Fibroblast of the aortic adventitia (primary cell): ENCODE measurements at places on chromosomes 16 and 17.

- no peak for DNase-seq
Observed at GRCh38 chr16:4836727-4837126, 10.4 kb downstream of the GLYR1 start.

- no peak for DNase-seq
Observed at GRCh38 chr16:75109732-75110243, 6.8 kb downstream of the LDHD start.

DNA sequence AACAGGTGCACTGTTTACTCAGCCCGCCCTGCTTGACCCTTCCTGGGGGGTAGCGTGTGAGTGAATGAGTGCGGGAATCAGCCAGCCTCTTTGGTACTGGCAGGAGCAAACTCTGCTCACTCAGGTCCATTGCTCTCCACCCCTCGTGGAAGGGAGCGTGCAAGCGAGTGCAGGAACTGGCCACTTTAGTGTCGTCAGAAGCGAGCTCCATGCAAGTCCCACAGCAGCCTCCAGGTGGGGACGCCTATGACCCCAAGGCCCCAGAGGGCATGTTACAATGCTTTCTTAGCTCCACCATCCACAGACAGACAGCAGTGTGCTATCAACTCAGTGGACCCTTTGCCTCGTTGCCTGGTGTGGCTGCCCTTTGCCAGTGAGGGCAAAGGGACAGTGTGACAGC, 1025.1 kb upstream of the CDH8 start:
- no peak for DNase-seq

- DNase-seq: peak; percentile 60
Observed at GRCh38 chr16:15773968-15774367, 82.9 kb downstream of the MYH11 start.

GRCh38 chr17:15966183-15966878, 21.4 kb downstream of the ADORA2B start:
- DNase-seq: no peak

DNA sequence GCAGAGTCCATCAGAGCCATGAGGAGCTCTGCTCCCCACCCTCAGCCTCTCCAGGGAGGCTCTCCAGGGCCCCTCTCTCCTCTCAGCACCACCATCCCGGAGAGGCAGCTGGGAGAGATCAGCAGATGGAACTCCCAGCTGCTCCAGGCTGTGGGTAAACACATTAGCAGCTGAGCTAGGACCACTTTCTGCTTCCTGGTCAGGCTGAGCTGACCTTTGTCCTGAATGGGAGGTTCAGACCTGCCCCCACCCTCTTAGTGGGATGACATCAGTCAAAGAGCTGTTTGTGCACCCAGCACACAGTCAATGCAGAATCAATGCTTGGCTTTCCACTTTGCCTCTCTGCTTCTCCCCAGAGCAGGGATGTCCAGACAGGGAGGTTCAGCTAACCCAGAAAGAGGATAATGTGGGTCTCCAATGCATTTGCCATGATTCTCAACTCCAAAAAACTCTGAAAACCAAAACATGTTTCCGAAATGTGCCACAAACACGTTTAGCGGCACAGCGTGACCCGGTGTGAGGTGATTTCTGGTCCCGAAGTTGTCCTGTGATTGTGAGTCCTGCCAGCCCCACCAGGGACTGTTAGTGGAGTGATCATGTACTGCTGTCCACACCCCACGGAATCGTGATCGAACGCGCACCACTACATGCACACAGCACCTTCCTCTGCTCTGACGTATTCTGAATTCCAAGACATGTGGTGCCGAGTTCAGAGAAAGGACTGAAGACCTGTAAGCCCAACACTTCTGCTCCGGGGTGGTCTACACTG, 6.7 kb downstream of the GPR142 start:
- DNase-seq: no peak

DNA sequence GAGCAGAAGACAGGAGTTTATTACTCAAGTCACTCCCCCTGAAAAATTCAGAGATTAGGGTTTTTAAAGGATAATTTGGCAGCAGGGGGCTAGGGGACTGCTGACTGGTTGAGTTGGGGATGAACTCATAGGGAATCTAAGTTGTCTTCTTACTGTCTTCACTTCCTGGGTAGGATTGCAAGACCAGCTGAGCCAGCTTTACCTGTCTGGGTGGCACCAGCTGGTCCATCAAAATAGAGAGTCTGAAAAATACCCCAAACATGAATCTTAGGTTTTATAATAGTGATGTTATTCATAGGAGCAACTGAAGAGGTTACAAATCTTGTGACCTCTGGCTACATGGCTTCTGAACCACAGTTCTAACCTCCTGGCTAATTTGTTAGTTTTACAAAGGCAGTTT, 157.9 kb downstream of the PPM1E start:
- DNase-seq: no peak

DNA sequence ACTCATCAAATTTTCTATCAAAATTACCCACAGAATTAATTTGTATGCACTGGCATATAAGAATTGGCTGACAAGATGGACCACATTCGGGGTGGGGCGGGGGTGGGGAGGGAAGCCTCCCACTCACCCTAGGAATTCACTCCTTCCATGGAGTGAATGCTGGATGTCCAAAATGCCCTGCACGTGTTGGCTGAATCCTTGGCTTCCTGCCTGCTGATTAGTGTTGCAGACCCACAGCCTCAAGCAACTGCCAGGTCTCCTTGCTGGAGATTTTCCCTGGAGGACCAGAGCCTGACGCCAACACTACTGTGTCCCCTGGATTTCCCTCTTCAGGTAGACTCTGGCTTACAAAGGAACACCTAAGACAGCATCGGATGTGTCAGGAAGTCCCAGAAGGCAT, 575.7 kb upstream of the CDH11 start:
- no peak for DNase-seq

DNA sequence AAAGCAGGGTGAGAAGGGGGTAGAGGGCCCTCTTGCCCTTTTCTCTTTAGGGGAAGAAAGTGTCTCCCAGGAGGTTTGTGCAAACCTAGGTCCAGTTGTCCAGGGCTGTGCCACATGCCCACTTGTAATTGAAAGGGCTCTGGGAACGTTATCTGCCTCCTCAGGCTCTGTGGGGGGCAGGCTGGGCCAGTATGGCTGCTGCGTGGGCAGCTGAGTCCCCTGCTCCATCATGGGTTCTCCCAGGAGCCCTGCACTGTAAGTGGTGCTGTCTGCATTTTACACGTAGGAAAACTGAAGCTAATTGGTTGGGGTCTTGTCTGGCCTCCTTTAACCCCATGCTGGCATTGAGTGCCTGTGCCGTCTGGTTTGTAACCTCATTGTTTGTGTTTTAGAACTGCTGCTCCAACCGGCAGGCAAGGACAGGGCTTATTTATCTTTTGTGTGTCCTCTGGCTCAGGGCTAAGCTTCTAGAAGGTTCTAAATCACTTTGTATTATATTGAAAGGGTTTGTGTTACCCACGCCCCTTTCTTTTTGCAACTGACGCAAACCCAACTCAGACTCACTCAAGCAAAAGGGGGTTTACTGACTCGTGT, 117.7 kb upstream of the CIBAR2 start:
- no peak for DNase-seq

DNA sequence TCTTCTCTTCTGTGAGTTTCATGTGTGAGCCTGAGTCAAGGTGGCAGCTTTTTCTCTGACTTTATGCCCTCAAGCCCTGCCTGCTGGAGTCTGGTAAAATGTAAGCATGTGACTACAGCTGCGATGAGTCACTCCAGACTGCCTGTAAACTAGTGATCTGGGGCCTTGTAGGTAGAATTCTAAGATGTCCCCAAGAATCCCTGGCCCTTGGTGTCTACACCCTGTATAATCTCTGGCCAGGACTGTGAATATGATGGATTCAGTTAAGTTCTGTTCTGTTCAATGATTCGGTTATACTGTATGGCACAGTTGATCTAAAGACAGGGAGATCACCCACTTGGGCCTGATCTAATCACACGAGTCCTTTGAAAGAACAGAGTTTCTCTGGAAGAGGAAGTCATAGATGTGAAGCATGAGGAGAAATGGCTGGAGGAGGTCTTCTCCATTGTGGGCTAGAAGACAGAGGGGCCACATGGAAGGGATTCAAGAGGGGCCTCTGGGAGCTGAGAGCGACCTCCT, 29.8 kb downstream of the PRSS54 start:
- DNase-seq: peak; percentile 70

- DNase-seq: no peak
Observed at GRCh38 chr17:36641877-36642845, 40.8 kb downstream of the MRM1 start.

DNA sequence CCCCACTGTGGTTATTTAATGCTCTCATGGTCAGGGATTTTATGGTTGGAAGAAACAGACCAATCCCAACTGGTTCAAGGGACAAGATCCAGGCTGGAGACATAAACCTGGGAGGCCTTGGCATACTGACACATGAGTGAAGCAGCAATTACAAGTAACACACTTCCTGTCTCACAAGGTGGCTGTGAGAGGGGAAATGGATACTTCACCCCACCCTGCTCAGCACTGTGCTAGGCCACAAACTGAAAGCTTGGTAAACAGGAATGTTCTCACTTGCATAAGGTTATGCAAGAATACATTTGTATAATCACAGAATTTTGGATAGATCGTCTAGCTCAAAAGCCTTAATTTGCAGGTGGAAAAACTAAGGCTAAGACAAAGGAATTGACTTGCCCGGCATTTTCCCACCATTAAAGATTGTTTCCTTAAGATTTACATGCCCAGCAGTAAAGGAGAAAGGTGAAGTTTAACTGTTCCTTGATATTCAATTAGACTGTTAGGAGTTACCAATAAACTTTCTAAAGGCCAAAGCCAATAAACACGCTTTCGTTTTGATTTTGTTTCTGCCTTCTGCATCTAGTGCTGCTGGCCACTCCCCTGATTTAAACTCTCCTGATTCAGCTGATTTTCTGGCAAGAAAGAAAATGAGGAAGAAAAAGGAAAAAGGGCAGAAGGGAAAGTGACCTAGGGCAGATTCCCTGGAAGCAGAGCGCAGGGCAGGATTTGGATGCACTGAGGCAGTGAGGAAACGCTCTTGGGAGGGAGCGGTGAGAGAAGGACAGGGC, 215.6 kb upstream of the CDH5 start:
- peak; percentile 30 for DNase-seq

GRCh38 chr17:34581446-34582184, 2.2 kb downstream of the TMEM132E start:
- no peak for DNase-seq

GRCh38 chr16:73610605-73611156, 562.8 kb upstream of the ZFHX3 start:
- DNase-seq: no peak

- DNase-seq: no peak
Observed at GRCh38 chr16:64900517-64900916, 221.3 kb downstream of the CDH11 start.

DNA sequence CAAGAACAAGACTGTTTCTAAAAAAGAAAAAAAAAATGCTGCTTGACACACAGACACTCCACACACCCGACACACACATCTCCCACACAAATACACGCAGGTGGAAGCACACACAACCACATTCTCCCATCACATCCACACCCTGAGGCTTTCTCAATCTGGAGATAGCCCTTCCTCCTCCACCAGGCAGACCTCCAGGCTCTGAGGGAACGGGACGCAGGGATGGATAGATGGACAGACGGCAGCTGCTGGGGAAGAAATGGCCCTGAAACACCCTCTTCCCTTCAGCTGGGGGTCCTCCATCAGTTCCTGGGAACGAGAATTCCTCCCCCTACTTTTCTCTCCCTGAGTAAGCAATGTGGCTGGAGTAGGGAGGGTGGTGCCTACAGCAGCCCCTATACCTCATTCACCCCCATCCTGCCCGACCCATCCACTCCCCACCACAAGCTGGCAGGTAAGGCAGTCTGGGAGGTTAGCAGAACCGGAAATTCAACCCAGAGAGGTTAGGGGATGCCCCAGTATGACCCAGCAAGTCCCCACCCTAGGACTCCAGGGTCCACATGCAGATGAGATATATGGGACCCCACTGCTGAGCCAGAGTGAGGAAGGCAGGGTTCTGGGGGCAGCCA, 4.1 kb upstream of the LITAFD start:
- DNase-seq: no peak

- no peak for DNase-seq
Observed at GRCh38 chr17:60148373-60148772, 1.4 kb upstream of the CA4 start.

DNA sequence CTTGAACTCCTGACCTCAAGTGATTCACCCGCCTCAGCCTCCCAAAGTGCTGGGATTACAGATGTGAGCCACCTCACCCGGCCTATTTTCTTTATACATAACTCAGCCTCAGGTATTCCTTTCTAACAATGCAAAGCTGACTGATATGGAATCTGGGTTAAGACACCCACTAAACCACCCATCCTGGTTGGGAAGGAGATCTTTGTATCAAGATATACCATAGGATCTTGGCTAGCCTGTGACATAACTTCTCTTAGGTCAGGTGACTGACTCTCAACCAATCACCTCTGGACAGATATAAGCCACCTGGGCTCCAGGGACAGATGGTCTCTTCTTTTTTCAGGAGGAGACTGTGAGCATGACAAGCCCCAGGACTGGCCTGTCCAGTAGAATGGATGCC, 51.2 kb upstream of the NKD1 start:
- DNase-seq: no peak

DNA sequence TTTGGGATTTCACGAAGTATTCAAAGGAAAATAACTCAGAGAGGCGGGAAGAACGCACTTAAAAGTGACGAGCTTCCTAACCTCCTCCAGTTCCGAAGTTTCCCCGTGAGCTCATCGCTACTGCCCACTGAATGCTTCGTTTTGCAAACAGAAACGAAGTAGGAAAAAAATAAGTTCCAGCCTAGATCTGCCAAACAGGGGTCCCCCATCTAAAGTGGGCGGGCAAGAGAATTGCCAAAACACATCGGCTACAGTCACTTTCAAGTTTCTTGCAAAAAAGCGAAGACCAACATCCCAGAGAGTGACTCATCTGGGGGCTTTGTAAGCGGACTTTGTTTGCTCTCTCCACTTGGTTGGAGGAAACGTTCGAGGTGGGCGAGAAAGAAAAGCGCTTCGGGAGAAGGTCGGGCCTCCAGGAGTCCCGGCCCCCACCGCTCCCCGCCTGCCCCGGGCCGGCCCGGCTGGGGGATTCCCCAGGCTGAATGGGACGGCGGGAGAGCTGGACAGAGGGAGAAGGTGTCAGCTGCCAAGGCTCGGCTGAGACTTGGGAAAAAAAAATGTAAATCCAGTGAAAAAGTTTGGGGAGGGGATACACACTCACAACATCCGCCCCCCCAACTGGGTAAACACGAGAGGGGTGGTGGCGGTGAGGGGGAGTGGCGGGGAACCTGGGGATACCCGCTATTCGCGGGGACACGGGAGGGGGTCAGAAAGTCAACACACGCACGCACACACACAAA, 1.0 kb downstream of the VEZF1 start:
- DNase-seq: peak; percentile 75

GRCh38 chr17:65035704-65036103, 20.8 kb downstream of the GNA13 start:
- no peak for DNase-seq

- peak; percentile 18 for DNase-seq
Observed at GRCh38 chr16:77386831-77387814, 47.7 kb downstream of the ADAMTS18 start.

GRCh38 chr17:45270828-45271418, 9.0 kb upstream of the SPATA32 start:
- no peak for DNase-seq

DNA sequence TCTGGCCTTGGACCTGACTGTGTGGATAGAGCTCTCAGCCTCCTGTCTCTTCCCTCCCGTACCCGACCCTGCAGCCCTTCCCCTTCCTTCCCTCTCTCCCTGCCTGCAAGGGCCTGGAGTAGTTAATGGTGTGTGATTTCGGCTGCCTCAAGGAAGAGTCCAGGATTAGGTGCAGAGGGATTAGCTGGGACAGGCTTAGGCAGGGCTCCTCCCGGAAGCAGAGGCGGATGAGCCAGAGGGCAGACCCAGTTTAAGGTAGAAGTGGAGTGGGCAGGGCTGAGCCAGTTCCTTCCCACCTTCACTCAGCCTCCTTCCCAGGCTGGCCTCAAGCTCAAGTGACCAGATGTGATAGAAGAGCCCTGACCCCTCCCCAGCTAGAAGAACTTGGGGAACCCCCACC, 16.8 kb downstream of the GUCY2D start:
- DNase-seq: no peak
